Myometrial cell (primary cell): ENCODE measurements at places on chromosomes 3 and 15. TPM values are rescaled to one million over a fixed set of nuclear protein-coding genes. Genes with fewer than 3 reads are reported as not detected.

Gene TMOD2
- total RNA-seq, result 1.7 and 4.1 TPM in 2 replicates

Gene SLC27A2
- total RNA-seq, result 1.4 TPM in 1 of 2 replicates, not detected in the other

Gene ANKUB1
- not detected in 2 replicates for total RNA-seq

Gene KLF13
- total RNA-seq, result 15.1 and 30.3 TPM in 2 replicates

Gene SPESP1
- 0.53 and 0.58 TPM in 2 replicates for total RNA-seq

Gene C3orf20
- total RNA-seq, result not detected in 2 replicates

Gene WDR76
- total RNA-seq, result 6.1 and 23.6 TPM in 2 replicates
